ENCODE measurements at places on chromosomes 11 and 22. TPM values are rescaled to one million over a fixed set of nuclear protein-coding genes. Genes with fewer than 3 reads are reported as not detected.

DNA sequence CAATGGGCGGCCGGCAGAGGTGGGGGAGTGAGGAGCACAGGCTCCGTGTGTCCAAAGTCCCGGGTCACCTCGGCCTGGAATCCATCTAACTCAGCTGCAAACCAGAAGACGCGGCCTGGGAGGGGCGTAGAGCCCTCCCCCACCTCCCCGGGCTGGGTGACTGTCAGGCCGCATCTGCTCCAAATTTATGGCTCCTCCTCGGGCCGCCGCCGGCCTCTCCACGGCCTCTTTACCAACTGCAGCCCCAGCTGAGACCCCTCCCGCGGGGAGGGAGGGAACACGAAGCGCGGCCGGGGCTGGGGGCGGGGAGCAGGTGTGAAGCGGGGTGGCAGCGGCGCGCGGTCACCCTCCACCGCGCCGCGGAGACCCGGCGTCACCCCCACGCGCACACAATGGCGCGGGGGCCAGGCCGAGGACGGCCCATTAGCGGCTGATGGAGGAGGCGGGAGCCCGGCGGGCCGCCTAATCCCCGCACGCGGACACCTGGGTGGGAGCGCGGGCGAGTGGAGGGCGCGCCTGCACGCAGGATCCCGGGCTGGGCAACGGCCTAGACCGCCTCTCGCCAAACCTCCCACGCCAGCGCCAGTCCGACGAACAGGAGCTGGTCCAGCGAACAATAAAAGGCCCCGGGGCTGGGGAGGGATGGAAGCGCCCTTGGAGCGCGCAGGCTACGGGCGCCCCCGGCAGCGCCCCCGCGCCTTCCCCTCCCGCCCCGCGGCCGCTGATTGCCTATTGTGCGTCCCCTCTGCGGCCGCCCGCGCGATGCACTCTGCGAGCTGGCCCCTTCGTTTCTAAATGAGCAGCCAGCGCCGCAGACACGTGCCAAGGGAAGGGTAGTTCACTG, 25.9 kb upstream of the ROBO3 start:
- H3K4me1 ChIP-seq = peaks cover 11% of the 10 kb centered on the region
- no peak for DNase-seq
- H3K27ac ChIP-seq = no peak overlapping the region
- H3K27me3 ChIP-seq = peaks cover 67% of the 10 kb centered on the region

Gene TRIM6
- total RNA-seq = 0.82 TPM

- DNase-seq = no peak
- no peaks in the 10 kb centered on the region for H3K36me3 ChIP-seq
Observed at GRCh38 chr11:101445761-101446160, 138.0 kb downstream of the TRPC6 start.

Gene LRRC32
- total RNA-seq = 5.9 TPM

DNA sequence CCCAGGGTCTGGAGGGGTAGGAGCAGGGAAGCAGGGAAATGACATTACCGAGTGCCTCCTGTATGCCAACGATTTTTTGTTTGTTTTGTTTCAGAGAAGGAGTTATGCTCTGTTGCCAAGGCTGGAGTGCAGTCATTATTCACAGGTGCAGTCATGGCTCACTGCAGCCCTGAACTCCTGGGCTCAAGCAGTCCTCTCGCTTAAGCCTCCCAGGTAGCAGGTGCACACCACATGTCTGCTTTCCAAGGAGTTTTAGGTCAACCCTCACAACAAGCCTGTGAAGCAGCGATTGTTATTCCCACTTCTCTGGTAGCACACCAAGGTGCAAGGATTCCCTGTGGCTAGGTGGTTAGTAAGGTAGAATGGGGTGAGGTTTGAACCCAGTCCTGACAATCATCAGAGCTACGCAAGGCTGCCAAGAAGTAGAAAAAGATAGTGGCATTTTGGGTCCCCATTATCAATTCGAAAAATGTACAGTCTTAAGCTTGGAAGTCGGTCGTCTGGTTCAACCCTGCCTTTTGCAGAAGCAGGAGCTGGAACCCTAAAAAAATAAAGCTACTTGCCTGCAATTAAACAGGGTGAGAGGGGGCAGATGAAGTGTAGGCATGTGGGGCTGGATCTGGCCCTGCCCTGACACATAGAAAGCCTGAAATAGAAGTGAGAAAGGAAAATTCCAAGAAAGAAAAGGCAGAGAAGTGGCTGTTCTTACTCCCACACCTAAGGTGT, 9.1 kb downstream of the UCP3 start:
- no peaks in the 10 kb centered on the region for H3K27me3 ChIP-seq
- no peak for DNase-seq
- no peak overlapping the region for H3K27ac ChIP-seq

GRCh38 chr11:118911113-118911879, 14.4 kb downstream of the BCL9L start:
- peak overlapping the region; percentile 17 for H3K4me3 ChIP-seq
- H3K27ac ChIP-seq = peak overlapping the region; percentile 100

Gene ART1
- total RNA-seq = not detected

Gene DDI1
- total RNA-seq = not detected

GRCh38 chr22:34102633-34103032, 182.4 kb upstream of the LARGE1 start:
- H3K27me3 ChIP-seq = no peaks in the 10 kb centered on the region
- no peak overlapping the region for H3K27ac ChIP-seq
- H3K4me1 ChIP-seq = no peaks in the 10 kb centered on the region
- H3K4me3 ChIP-seq = no peak overlapping the region
- H3K36me3 ChIP-seq = no peaks in the 10 kb centered on the region

DNA sequence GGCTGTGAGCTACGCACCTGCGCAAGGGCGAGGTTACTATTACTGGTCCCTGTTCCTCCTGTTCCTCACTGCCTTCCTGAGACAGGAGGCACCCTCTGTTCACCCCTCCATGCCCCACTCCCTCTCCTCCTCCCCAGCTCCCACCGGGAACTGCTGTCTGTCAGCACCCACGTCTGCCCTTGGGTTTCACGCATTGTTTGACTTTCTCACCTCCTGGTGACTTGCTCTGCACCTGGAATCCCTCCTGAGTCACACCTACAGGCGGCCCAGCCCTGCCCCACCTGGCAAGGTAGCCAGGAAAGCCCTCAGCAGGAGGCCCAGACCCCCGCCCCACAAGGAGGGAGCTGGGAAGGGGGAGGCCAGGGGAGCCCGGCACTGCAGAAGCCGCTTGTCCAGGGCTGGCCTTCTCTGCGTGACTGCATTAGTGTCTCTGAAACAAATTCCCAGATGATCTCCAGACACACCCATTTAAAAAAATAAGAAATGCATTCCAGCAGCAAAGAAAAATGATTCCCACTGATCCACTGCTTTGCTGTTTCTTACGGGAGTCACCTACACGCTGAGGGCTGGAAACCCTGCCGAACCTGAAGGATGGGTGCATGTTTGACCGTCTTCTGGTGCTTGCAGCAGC, 86.4 kb downstream of the CELSR1 start:
- no peaks in the 10 kb centered on the region for H3K4me1 ChIP-seq
- no peaks in the 10 kb centered on the region for H3K36me3 ChIP-seq
- H3K27me3 ChIP-seq = no peaks in the 10 kb centered on the region
- H3K4me3 ChIP-seq = no peak overlapping the region
- H3K27ac ChIP-seq = no peak overlapping the region

DNA sequence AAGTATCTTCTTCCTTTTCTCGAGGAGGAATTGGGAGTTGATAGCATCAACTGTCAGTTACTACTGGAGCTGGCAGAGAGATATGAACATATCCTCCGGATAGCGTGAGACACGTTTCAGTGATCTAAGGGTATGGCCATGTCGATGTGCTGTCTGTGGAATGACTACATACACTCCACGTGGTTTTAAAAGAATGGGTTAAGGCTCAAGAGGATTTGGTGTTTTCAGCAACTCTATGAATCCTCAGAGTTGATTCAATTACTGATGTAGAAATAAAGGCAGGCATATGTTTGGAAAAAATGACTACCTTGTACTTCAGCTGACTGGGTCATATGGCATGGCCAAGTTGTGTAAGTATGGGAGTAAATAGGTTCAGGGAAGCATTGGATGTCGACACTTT, 22.9 kb downstream of the MMP13 start:
- no peaks in the 10 kb centered on the region for H3K36me3 ChIP-seq
- H3K27me3 ChIP-seq = no peaks in the 10 kb centered on the region
- H3K4me3 ChIP-seq = no peak overlapping the region
- H3K4me1 ChIP-seq = no peaks in the 10 kb centered on the region

Gene PATE4
- total RNA-seq = not detected

DNA sequence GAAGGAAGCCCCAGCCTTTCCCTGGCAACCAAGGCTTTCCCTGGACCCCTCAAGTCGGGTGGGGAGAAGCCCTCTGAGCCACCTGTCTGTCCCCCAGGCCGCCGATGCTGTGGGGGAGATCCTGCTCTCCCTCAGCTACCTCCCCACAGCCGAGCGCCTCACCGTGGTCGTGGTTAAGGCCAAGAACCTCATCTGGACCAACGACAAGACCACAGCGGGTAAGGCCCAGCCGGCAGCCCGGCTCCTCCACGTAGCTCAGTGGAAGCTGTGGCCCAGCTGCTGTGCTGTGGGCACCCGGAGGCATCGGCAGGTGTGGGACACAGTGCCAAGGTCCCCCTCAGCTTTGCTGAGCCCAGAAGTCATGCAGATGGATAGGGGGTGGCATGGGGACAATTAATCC, 12.2 kb upstream of the RHOD start:
- no peak overlapping the region for H3K27ac ChIP-seq
- DNase-seq = no peak
- no peaks in the 10 kb centered on the region for H3K27me3 ChIP-seq

DNA sequence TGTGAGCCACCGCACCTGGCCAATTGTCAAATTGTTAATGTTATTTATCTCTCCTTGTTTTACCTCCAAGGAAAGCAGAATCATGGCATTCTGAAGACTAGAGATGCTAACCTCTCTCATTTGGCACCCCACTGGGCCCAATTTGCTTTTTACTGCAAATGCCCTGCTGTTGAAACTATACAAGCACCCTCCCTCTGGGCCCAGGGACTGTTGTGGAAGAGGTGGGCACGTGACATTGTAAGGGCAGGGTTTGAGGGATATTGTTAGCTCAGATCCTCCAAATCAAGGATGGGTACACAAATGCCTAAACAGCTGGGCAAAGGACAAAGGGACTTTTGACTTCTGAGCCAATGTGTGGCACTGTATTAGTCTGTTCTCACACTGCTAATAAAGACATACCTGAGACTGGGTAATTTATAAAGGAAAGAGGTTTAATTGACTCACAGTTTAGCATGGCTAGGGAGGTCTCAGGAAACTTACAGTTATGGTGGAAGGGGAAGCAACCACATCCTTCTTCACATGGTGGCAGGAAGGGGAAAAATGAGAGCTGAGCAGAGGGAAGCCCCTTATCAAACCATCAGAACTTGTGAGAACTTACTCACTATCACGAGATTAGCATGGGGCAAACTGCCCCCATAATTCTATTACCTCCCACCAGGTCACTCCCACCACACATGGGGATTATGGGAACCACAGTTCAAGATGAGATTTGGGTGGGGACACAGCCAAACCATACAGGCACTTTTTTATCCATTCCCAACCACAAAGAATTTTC, 6.5 kb upstream of the ALDH3B2 start:
- H3K4me1 ChIP-seq = no peaks in the 10 kb centered on the region
- no peaks in the 10 kb centered on the region for H3K36me3 ChIP-seq
- no peak overlapping the region for H3K27ac ChIP-seq
- DNase-seq = no peak

DNA sequence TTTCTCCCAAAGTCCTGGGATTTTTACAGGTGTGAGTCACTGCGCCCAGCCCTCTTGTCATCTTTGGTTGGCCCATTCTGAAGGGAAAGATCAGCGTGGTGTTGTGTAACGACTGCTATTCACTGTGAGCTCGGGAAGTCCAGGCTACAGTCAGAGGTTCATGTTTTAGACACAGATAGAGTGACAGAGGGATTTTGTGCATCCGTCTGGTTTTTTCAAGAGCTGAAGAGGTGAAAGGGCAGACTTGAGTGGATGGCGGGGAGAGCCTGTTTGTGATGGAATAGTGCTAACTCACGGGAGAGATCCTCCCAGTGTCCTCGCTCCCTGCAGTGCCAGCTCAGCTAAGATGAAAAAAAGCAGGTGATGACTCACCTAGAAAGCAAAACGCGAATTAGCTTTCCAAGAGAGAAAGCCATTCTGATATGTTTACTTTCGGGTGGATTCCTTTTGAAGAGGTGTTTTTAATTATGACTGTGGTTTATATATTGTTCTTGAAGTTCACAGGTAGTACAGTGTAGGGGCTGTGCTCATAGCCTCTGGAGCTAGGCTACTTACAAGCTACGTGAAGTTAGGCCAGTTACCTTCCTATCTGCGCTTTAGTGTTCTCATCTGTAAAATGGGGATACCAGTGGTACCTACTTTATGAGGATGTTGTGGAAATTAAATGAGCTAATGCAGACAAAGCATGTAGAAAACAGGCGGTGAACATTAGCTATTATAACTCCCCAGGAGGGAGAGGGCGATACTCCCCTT, 67.2 kb downstream of the C11orf91 start:
- no peaks in the 10 kb centered on the region for H3K4me1 ChIP-seq
- H3K27me3 ChIP-seq = no peaks in the 10 kb centered on the region
- no peaks in the 10 kb centered on the region for H3K36me3 ChIP-seq

DNA sequence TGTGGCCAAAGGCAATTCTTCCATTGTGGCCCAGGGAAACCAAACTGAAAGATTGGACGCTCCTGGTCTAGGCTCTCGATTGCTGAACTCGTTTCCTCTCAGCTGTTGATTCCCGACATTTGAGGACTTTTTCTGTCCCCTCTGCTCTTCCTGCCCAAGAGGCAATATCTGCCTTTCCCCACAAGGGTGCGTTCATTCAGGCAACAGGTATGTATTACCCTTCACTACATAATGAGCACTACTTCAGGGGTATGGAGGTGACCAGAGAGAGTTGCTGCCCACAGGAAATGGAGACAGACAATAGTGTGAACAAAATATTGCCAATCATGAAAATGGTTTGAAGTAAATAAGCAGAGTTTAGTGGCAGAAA, 8.2 kb downstream of the PTH start:
- no peaks in the 10 kb centered on the region for H3K27me3 ChIP-seq
- no peaks in the 10 kb centered on the region for H3K36me3 ChIP-seq
- peak; percentile 37 for DNase-seq
- H3K27ac ChIP-seq = no peak overlapping the region
- H3K4me3 ChIP-seq = no peak overlapping the region
- no peaks in the 10 kb centered on the region for H3K4me1 ChIP-seq

Gene PARVG
- total RNA-seq = 2.4 TPM

Measured in colonic mucosa (tissue), 4 donors.